ENCODE measurements at places on chromosomes 4 and X.

GRCh38 chr4:56156141-56156540 is 207.4 kb downstream of the CEP135 start:
- no peak for DNase-seq

GRCh38 chr4:25098964-25099891 is 61.0 kb downstream of the SEPSECS start:
- peak; percentile 90 for DNase-seq

DNA sequence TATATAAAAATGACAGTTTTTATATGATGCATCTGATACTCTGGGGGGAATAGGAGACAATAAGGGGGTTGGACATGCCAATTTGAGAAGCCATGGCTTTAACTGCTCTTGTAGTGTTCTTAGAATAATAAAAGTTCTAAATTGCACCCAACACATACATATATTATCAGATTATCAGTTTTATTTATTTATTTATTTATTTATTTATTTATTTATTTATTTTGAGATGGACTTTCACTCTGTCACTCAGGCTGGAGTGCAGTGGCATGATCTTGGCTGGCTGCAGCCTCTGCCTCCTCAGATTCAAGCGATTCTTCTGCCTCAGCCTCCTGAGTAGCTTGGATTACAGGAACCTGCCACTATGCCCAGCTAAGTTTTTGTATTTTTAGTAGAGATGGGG is 356.8 kb downstream of the TLL1 start:
- no peak for DNase-seq

- no peak for DNase-seq
Measured at GRCh38 chr4:23839279-23839678, 50.6 kb downstream of the PPARGC1A start.

DNA sequence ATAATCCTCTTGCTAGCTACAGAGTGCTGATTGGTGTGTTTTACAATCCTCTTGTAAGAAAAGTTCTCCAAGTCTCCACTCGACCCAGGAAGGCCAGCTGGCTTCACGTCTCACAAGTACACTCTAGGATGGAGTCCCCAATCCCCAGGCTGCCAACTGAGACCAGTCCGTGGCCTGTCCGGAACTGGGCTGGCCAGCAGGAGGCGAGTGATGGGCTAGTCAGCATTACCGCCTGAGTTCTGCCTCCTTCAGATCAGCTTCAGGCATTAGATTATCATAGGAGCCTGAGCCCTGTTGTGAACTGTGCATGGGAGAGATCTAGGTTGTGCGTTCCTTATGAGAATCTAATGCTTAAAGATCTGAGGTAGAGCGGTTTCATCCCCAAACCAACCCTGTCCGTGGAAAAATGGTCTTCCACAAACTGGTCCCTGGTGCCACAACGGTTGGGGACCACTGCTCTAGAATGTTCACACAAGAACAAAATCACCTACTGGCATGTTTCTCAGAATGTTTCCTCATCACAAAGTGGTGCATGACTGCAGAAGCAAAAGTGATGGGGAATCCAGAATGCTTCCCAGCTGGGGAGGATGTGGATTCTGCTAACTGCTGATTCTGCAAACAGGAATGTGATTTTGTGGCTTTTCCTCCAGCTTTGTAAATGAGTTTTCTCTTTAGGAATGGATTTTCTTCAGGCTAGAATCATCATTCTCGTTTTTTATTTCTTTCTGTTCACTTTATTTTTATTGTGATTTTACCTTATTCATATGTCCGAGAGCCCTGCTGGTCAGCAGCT is 40.9 kb downstream of the SEPTIN11 start:
- DNase-seq, result no peak

DNA sequence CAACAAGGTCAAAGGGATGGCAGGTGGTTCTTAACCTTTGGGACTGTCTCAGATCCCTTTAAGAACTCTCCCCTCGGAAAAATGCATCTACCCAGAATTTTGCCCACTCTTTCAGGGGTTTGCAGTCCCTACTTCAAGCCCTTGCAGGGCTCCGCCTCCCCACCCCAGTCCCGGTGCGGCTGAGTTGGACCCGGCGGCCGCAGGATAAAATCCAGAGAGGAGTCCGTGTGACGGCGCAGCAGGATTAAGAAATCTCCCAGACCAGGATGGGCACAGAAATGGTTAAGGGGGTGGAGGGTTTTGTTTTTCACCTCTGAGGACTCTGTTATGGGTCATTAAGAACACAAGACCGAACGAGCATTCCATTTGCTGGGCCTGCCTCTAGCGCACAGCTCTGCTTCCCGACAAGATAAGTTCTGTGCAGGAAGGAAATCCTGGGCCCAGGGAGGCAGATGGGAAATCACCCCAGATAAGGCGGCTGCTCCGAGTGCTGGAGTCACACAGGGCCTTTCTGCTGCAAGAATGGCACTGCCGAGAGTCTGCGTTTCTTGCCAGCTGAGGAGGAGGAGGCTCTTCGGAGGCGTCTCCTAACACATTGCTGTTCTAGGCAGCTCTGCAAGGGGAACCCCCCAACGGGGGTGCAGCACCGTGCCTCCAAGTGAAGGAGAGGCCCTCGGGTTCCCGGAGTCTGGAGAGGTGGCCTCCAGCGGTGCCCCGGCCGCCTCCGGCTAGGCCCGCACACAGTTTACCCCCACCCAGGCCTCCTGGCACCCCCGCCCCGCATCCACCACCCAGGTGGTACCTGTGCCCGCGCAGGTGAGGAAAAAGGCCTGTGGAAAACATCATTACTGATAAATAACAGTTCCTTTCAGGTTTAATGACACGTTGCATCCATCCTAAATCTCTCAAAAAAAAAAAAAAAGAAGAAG is 277.6 kb downstream of the BCOR start:
- DNase-seq, result no peak

GRCh38 chr4:28799696-28800095 is 1920.5 kb upstream of the PCDH7 start:
- DNase-seq, result no peak

DNA sequence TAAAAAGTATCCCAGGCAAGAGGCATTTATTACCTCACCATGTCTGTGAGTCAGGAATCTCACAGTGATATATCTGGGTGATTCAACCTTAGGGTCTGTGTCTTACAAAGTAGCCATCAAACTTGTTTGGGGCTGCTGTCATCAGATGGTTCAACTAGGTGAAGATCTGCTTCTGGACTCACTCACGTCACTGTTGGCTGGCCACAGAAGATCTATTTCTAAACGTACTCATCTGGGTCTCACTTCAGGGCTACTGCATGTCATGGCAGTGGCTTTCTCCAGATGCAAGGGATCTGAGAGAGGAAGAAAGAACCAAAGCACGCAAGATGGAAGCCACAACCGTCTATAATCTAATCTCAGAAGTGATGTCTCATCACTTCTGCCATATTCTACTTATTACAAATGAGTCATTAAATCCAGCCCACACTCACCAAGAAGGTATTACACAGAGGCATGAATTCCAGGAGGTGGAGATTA is 267.8 kb upstream of the ANKRD50 start:
- no peak for DNase-seq

DNA sequence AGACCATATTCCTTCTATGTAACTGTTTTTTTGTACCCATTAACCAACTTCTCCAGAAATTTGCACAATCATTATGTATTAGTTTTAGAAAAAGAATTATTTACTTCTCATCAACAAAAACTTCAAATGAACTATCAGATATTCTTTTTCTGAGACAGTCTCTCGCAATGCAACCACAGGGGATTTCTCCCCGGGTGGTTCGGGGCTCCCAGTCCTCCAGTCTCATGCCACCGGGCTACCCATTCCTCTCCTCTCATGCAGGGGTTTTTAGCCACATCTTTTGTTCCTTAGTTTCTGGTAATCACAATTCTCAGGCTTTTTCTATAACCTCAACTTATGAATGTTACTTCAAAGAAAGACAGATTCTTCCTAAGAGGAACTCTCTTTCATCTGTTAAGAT is 46.6 kb upstream of the CLNK start:
- DNase-seq, result no peak

DNA sequence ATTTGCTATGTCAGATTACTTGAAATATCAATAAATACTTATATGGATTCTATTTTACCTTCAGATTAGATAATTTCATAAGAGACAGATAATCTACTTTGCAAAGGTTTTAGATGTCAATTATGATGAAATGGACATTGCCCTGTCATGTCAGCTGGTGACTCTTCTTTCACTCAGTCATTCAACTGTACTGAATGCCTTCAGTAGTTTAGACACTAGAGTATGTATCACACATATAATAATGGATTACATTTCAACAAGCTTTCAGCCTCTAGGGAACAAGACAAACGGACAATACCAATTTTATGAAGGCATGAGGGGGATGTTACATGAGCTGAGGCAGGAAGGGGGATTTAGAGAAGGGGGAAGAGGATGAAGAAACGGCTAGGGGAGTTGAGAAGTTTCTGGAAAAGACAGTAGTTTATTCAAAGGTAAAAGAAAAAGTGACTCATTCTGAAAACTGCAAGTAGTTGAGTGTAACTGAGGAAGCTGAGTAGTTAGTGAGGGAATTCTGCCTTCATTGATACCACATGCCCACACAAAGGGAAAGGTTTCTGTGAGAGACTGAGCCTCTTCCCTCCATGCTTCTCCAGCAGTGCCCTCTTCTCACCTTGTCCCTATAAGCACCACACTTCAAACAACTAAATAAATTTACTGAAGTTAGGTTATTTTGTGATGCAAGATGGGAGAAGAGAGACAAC is 25.7 kb downstream of the SLC9B2 start:
- no peak for DNase-seq

DNA sequence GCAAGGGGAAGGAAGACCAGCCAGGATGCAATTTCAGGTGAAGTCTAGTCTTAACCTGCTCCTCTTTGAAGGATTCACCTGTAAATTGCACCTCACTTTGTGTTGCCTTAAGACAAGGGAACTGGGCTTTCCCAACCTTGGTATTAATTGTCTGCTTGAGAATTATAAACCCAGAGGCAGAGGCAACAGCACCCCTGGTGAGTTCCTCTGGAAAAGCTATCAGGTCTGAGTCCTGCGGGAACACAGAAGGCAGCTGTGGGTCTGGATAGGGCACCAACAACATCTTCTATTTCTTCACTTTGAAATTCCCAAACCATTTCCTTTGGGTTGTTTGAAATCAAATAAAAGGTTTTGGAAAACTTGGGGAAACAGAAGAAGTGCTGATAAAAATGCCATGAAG is 109.2 kb upstream of the NPY2R start:
- no peak for DNase-seq

GRCh38 chr4:183563874-183564273 is 59.0 kb downstream of the ING2 start:
- no peak for DNase-seq

DNA sequence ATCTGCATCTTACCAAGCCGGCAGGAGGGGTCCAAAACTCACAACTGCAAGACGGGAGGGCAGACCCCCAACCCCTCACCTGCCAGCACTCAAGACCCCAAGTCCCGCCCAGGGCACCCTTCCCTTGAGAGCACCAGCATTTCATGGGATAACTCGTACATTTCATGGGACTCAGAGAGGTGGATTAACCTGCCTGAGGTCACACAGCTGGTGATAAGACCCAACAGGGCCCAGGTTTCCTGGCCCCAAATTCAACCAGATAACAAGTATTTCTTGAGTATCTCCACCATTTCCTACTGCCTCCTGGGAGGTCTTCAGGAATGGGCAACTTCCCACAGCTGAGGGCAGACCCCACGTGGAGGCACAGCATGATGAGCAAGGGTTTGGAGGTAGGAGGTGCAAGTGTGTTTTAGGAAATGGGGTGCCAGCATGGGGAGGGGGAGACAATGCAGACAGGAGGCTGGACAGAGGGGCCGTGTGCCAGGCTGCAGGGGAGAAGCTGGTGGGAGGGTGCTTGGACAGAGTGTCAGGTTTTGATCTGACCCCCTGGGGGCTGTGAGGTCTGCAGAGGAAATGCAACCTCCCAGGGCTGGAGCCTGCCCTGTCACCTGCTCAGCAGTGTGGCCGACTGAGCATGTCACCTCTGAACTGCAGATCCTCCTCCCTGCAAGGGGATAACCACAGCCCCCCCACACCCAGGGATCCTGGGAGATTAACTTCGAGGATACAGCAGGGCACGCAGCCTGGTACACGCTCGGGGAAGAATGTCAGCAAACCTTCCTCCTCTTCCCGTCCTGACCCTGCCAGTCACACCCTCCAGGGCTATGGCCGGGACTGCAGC is 4.4 kb downstream of the ADRA2C start:
- DNase-seq, result no peak

GRCh38 chrX:17323397-17323796 is 51.6 kb upstream of the NHS start:
- no peak for DNase-seq

DNA sequence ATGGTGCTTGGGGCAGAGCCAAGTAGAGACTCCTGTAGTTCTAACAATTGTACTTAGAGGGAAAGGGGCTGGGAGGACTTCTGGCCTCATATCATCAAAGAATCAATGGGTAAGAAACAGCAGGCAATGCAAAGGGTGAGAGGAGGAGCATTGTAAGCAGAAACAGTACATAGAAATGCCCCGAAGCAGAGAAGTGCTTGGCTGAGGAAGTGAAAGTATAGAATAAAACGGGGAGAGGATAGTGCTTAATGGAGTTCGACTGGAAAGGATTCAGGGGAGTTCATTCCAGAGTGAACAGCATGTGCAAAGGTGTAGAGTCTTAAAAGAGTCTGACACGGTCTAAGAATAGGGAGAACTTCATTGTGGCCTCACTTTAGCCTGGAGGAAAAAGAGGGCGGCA is 103.0 kb downstream of the SYNPO2 start:
- no peak for DNase-seq

DNA sequence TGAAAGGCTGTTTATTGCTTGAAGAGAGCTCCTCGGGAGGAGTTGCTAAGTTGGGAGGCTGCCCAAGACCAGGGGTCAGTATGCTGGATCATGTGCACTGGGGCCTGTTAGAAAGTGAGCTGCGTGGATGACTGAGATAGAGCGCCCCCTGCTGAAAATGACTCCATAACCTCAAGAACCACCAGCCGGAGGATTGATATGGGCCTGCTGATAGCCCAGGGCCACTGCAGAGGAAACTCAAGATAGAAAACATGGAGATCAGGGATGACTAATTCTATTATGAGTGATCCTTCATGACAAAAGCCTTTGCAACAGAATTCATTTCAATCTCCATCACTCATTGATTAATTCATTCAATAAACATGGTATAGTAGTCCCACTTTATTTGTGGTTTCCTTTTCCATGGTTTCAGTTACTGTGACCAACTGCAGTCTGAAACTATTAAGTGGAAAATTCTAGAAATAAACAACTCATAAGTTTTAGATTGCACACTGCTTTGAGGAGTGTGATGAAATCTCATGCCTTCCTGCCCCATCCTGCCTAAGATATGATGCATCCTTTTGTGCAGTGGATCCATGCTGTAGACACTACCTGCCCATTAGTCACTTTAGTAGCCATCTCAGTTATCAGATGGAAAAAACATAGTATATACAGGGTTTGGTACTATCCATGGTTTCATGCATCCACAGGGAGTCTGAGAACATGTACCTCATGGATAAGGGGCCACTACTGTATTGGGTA is 126.7 kb upstream of the MBNL3 start:
- DNase-seq, result no peak

DNA sequence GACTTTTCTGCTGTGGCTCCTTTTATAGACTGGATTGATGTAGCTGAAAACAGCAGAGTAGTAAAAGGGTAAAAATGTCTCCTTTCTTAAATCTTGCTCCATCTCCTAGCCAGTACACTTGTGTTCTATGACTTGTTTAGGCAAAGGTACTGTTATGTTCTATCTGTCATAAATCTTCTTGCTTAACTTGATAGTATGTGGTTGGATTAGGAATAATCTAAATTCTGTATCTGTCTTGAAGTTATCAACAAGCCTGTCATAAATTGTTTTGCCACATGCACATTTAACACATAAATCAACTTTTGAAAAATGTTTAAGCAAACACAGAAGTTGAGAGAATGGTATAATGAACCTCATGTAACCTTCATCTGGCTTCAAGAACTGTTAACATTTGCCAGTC is 157.0 kb downstream of the FRAS1 start:
- no peak for DNase-seq

- no peak for DNase-seq
Measured at GRCh38 chr4:184167576-184167975, 50.1 kb downstream of the ENPP6 start.

Data from left ventricle myocardium inferior (tissue), 1 donor.